Adipocyte (in vitro differentiated cells): ENCODE measurements at places on chromosomes 4 and X.

- DNase-seq, result no peak
These were observed 13.6 kb upstream of the TMEM156 start for GRCh38 chr4:39045827-39046221.

GRCh38 chr4:155402941-155403340, 26.2 kb upstream of the MAP9 start:
- no peak for DNase-seq

DNA sequence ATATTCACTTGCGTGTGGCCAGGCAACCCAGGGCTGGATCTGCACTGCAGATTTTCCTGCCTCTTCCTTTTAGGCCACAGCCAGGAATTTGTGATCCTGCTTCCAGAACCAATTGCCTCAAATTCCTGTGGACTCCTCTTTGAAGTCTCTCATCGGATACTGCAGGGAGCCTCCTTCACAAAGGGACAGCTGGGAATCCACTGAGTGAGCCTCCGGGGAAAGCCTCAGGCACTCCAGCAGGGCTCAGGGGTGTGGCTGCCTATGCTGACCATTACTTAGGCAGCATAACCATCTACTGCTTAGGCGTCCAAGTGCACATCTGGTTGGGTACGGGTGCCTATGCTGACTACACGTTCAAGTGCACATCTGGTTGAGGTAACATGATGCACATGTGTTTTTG, 321.5 kb downstream of the NLGN4X start:
- DNase-seq, result no peak

GRCh38 chrX:11664211-11665167, 1.2 kb downstream of the ARHGAP6 start:
- peak; percentile 36 for DNase-seq

GRCh38 chr4:64617800-64618199, 208.6 kb upstream of the TECRL start:
- DNase-seq, result peak; percentile 27

DNA sequence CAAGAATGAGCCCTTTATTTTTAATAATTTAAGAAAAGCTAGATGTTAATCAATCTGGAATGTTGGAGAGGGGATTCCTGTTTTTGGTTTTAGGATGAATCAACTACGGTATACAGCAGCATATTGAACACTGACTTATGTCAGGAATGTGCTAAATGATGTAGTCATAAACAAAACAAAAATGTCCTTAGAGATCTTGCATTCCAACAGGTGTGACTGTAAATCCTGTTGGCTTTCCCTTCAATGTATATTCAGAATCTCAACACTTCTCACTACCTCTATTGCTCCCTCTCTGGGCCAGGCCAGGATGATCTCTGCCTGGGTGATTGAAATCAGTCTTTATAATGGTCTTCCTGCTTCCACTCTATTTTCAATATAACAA, 37.8 kb upstream of the BDH2 start:
- peak; percentile 5 for DNase-seq

DNA sequence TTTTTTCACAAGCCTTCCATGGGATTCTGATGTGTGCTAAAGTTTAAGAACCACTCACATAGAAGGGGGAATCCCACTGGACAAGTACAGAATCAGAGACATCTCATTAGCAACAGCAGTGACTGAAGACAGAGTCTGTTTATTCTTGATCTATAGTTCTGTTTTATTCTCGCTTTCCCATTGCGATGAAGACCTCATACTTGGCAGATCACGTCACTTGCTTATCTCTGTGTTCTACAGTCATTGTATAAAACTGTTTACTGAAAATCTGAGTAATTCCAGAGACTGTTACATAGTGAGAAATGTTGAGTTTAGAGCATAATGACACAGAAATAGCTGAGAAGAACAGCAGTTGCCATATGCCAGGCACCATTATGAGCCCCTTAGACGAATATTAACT, 185.5 kb downstream of the PTTG2 start:
- peak; percentile 55 for DNase-seq

- DNase-seq, result no peak
These were observed 9.7 kb upstream of the MSANTD1 start for GRCh38 chr4:3239303-3239702.

DNA sequence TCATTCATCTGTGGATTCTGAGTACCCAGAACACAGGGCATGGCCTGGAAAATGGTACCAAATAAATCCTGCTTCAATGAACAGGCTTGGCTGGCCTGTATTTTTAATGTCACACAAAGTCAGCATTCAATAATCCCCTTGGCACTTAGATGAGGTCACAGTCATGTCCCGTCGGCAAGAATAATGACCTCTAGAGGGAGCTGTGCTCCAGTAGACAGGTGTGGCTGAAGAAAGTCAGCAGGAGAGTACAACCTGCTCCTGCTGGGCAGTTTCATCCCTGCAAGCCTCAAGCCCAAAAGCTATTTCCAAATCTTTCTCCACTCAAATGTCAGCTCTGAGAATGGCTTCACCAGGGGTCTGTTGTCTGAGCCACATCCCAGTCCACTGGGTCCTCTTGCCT, 404.0 kb upstream of the F9 start:
- DNase-seq, result no peak

- DNase-seq, result no peak
These were observed 735.3 kb upstream of the TENM3 start for GRCh38 chr4:181507938-181508337.

DNA sequence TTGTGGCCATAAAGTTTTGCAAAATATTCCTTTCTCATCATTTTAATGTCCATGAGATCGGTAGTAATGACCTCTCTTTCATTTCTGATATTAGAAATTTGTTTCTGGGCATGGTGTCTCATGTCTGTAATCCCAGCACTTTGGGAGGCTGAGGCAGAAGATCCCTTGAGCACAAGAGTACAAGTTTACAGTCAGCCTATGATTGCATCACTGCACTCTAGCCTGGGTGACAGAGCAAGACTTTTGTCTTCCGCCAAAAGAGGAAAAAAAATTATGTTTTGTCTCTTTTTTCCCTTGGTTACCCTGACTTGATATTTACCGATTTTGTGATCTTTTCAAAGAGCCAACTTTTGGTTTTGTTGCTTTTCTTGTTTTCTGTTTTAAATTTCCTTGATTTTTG, 10.8 kb upstream of the NKAP start:
- DNase-seq, result no peak

GRCh38 chrX:4627414-4627813, 914.0 kb upstream of the PRKX start:
- no peak for DNase-seq

- no peak for DNase-seq
These were observed 5.0 kb upstream of the NSD2 start for GRCh38 chr4:1866189-1866661.

- DNase-seq, result no peak
These were observed 8.3 kb upstream of the SPP1 start for GRCh38 chr4:87967193-87967592.

DNA sequence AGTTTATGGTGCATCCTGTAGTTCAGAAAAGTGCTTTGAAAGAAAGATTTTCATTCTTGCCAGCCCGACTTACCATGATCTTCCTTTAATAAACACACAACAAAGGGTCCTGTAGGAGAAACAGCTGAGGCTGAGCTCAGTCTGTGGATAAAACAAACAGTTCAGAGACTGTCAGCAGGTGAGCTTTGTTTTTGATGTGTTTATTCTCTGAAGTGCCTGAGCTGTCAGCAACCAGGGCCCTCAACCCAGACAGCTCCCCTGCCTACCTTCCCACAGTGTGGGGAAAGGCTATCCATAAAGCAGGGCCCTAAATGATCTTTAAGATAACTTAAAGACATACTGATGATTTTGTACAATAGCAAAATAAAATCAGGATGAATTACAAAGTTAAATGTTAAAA, 459.2 kb upstream of the GALNT7 start:
- no peak for DNase-seq

GRCh38 chr4:14790494-14790893, 211.8 kb upstream of the CPEB2 start:
- DNase-seq, result no peak

DNA sequence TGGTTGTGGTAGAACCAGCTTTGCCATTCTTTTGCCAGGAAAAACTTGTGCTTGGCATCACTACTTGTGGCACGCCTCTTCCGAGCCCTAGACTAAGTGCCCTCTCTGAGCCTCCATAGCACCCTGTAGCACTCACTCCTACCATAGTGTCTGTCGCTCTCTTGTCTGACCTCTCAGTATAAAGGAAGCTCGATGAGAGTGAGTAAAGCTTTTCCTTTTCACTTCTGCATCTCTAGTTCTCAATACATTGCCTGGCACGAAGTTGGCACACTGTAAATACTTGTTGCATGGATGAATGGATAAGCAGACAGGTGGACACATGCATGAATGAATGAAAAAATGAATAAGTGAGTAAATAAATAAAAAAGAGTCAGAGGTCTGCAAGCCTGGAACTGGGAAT, 48.3 kb downstream of the TLR10 start:
- no peak for DNase-seq

DNA sequence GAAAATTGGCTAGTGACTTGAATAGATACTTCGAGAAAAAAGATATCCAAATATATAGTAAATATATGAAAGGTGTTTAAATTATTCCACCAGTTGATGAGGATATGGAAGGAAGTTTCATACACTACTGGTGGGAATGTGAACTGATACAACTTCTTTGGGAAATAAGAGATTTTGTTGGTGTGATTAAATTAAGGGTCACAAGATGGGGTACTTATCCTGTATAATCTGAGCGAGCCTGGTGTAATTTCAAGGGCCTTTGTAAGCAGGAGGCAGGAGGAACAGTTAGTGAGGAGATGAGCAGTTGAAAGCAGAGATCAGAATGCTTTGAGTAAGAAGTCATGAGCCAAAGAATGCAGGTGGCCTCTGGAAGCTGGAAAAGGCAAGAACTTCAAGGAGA, 192.2 kb downstream of the KCTD8 start:
- DNase-seq, result no peak

DNA sequence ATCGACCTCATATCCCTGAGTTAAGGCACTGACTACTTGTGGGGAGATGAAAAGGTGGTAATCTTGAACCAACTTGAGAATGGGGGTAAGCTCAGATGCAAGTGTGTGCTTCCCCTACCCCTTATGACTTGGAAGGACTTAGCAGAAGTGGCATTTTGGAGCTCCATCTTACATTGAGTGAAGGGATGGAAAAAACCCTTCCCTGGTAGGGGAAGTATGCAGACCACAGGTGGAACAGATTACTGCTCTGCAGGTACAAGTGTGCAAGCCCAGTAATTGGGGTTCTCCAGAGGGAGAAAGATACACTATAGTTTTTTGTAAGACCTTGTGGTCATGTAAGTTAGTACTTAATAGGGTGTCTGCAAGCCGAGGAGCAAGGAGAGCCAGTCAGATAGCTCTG, 12.2 kb upstream of the WDR1 start:
- DNase-seq, result no peak

- no peak for DNase-seq
These were observed 57.2 kb downstream of the EGF start for GRCh38 chr4:109969919-109970318.
